ENCODE measurements at places on chromosomes 11 and 22. TPM values are rescaled to one million over a fixed set of nuclear protein-coding genes. Genes with fewer than 3 reads are reported as not detected.

The ST14 gene
- polyA plus RNA-seq: 0.44 TPM

The ALX4 gene
- not detected for polyA plus RNA-seq

The KDELR3 gene
- polyA plus RNA-seq: 23.0 TPM

The TSPAN18 gene
- 45.3 TPM for polyA plus RNA-seq

The WNT7B gene
- 5.3 TPM for polyA plus RNA-seq

Data from muscle of arm (tissue), 14 donors.